Type B pancreatic cell (in vitro differentiated cells): ENCODE measurements at places on chromosomes 5 and 9. TPM values are rescaled to one million over a fixed set of nuclear protein-coding genes. Genes with fewer than 3 reads are reported as not detected.

SLC34A1 gene
- total RNA-seq: 0.12 and 0.22 TPM in 2 replicates

IFNA5 gene
- total RNA-seq: not detected in 2 replicates

PCDHGA7 gene
- 0.31 and 0.40 TPM in 2 replicates for total RNA-seq

PLCXD3 gene
- total RNA-seq: 5.6 and 7.4 TPM in 2 replicates

TRPM3 gene
- total RNA-seq: 1.6 and 17.0 TPM in 2 replicates

HTR4 gene
- 0.29 and 1.4 TPM in 2 replicates for total RNA-seq

SLC6A18 gene
- total RNA-seq: 0.41 and 0.48 TPM in 2 replicates

TUSC1 gene
- total RNA-seq: 3.4 TPM in 1 of 2 replicates, not detected in the other

MOCS2 gene
- total RNA-seq: 17.3 and 22.5 TPM in 2 replicates

ABCA1 gene
- total RNA-seq: 16.2 and 20.8 TPM in 2 replicates

ANKRD18A gene
- 4.3 and 7.1 TPM in 2 replicates for total RNA-seq

PRDM9 gene
- total RNA-seq: not detected in 2 replicates

CEL gene
- total RNA-seq: 4.5 and 4.9 TPM in 2 replicates

OMD gene
- not detected in 2 replicates for total RNA-seq
